ENCODE measurements at places on chromosomes 16 and 17.

DNA sequence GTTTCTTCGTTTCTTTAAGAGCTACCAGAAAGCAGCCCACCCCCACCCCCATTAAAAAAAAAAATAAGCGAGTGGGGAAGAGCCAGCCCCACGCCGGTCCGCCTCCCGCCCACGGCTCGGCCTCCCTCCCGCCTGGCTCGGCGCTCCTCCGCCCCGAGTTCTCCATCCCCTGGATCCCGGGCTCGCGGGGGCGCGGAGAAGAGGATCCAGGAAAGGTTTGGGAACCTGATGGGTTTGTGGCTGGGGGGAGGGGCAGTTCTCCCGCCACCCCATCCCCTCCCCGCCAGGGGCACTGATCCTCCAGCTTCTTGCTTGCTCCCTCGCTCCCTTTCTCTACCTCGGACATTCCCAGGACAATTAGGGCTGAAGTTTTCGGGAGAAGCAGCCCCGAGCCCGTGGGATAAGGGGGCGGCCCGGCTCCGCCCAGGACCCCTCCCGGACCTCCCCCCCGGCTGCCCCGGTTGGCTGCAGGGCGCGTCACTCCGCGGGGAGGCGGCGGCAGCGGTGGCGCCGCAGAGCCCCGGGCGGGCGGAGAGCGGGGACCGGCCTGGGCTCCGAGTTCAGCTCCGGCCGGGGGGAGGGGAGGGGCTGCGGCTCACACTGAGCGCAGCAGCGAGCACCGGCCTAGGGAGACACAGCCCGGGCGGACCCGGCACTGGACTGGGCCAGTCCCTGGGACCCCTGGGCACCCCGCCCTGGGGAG, 1.0 kb upstream of the SALL1 start:
- DNase-seq = peak; percentile 34

DNA sequence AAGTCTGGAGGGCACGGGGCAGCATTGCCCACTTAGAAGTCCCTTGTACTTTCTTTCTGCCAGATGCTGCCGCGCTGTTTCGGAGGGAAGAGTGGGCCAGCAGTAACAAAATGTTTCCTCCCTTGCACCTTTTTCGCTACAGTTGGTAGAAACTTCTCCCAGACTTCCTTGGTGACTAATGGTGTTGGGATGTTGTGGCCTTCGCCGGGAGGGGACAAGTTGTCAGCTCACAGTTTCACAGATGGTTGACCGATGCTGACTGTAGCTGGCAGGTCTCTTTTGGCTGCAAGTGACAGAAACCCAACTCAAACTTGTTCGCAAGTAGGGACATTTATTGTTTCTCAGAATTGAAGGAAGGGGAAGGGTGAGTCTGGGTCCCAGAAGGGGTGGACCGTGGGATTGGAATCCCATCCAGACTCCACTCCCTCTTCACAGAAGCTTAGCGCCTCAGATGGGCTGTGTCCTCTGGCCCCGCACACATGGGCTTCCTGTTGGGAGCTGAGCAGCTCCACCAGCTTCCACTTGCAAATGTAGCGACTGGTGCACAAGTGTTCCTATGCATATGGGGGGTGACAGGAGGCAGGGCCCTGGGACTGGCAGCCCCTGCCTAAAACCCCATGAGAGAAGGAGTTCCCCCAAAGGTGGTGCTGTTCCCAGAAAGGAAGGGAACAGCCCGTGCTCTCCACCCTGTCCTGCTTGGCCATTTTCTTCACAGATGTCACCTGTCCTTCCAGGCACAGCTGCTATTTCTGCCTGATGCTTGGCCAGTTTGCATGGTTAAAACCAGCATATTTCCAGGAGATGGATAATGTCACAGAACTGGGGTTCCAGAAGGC, 30.9 kb upstream of the RPRML start:
- no peak for DNase-seq

- DNase-seq = peak; percentile 89
Observed at GRCh38 chr17:79332011-79332554, 257.5 kb downstream of the ENGASE start.

DNA sequence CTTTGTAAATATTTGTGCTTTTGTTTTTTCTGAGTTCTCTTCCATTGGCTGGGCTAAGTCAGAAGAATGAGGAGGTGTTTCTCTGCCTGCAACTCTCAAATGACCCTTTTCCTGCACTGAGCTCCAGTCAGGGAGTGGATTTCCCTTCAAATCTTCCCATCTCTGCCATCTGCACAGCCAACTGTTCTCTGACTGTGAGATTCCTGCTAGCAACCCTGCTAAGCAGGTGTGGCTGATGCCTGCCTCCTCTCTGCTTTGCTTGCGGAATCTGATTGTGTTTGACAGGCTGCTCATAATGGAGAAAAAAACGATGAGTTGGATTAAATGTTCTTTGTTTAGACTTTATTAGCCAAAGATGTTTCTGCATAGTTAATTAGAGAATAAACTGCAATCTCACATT, 519.8 kb downstream of the TMEM114 start:
- no peak for DNase-seq

DNA sequence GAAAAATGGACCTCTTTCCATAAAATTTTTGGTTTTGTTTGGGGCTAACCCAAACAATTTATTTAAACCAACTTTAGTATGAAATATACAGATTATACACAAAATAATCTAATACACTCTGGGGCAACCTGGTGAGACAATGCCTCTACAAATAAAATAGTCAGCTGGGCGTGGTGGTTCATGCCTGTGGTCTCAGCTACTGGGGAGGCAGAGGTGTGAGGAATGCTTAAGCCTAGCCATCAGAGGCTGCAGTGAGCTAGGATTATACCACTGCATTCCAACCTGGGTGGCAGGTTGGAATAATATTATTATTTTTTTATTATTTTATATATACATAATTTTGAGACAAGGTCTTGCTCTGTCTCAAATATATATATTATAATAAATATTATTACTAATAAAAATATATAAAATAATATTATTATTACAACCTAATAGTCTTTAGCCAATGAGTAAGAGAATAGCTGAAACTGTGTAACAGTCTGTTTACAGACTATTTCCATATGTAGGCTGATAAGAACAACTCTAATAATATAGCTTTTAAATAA, 50.5 kb downstream of the GLG1 start:
- DNase-seq = no peak

- no peak for DNase-seq
Observed at GRCh38 chr16:66926171-66926947, 1.0 kb upstream of the RRAD start.

DNA sequence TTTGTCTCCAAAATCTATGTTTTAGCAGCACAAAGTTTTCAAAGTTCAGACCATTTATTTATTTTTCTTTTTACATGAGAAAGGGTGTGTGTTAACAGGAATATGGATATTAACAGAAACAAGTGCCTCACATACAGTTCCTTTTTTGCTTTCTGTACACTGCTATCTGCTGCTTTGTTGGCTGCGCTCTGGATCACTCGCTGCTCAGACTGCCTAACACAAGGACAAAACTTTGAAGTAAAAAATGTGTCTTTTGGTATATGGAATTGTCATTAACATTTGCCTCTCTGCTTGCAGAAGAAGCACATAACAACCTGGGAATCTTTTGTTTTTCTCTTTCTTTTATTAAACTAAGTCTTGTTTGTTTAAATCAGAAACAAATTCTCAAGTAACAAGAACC, 262.8 kb downstream of the ZFHX3 start:
- DNase-seq = no peak

DNA sequence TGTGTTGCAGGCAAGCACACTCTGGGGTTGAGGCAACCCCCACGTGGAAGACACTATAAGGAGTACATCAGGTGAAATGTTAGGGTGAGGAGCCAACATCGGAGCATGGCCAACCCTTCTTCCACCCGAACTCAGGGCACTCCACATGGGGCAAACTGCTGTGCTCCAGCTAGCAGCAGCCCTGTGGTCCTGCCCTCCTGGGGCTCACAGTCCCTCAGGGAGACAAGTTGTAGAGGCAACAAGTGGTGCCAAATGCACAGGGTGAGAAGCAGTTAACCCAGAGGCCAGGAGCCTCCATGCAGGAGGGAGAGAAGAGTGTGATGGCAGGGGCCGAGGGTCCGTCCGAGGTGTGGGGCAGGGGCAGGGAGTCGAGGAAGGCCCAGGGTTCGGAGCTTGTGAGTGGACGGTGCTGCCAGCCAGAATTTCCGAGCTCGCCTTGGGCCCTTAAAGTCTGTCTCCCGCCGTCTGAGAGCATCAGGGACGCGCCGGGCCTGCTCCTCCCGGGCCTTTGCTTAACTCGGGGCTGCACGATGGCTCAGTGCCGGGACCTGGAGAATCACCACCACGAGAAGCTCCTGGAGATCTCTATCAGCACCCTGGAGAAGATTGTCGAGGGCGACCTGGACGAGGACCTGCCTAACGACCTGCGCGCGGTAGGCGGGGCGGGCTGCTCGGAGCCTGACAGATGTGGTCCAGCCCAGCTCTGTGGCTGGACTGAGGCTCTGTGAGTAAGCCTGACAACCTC, 32.3 kb downstream of the ATPAF2 start:
- no peak for DNase-seq

GRCh38 chr17:3685174-3685573, 10.8 kb downstream of the P2RX5 start:
- peak; percentile 72 for DNase-seq

GRCh38 chr17:75459590-75460267, 3.3 kb downstream of the TMEM94 start:
- no peak for DNase-seq

- no peak for DNase-seq
Observed at GRCh38 chr17:704111-704864, 10.4 kb downstream of the VPS53 start.

- DNase-seq = no peak
Observed at GRCh38 chr17:81115219-81115618, 50.1 kb upstream of the PVALEF start.

GRCh38 chr17:1275962-1276736, 3.3 kb upstream of the TRARG1 start:
- peak; percentile 56 for DNase-seq

DNA sequence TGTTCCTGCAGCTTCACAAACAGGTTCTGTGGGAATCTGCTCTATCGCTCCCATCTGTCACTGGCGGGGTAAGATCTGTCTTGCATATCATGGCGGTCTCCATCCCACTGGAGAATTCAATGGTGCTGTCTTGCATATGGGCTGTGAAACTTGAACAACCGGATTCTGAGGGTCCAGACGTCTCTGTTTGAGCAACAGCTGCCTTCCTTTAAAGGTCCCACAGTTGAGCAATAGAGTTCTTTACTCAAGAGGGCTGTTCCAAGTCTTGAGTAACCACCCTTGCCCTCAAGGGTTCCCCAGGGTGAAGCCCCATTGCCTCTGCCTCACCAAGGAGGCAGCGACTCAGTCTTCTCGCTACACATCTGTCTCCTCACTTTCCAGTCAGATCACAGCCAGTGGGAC, 50.8 kb downstream of the ZFHX3 start:
- DNase-seq = peak; percentile 43

GRCh38 chr16:51875834-51876600, 670.9 kb downstream of the TOX3 start:
- DNase-seq = no peak

- DNase-seq = no peak
Observed at GRCh38 chr17:148757-149156, 11.4 kb downstream of the SCGB1C2 start.

- no peak for DNase-seq
Observed at GRCh38 chr17:78680436-78680835, 101.6 kb downstream of the CYTH1 start.

DNA sequence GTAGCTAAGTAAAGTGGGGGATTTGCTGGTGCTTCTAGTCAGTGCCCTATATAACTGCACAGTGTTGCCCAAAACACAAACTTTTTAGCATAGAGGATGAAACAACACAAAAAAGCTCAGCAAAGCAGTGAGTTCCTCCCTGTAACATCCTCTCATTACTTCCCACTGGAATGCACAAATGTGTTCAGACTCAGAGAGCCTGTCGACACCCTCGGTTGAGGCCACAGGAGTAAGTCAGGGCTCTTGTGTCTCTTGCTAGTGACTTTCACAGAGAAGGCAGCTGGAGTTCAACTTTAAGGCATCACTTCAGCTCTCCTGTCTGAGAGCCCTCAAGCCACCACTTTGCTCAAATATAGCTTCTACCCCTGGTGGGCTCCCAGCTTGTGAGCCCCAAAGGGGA, 107.2 kb upstream of the NETO2 start:
- no peak for DNase-seq

DNA sequence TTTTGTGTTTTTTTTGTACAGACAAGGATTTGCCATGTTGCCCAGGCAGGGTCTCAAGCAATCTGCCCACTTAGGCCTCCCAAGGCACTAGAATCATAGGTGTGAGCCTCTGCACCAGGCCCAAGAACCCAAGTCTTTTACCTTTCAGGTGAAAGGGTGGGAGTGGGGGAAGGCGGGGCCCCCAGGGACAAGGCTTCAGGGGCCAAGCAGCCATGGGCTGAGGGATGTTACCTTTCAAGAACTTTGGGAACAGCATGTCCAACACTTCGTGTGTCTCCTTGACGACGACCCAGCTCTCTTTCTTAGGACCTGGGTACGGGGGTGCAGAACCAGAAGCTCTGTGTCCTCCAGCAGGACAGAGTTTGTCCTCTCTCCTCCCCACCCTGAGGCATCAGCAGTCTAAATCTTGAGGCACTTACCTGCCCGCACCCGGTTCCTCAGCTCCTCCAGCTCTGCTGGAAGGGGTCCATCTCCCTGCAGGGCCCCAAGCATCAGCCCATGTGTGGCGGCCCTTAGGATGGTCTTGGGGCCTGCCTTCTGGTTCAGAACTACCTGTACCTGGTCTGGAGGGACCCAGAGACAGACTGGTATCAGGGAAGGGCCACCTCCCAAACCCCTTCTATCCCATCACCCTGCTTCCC, 9.0 kb downstream of the SLC5A2 start:
- DNase-seq = no peak

DNA sequence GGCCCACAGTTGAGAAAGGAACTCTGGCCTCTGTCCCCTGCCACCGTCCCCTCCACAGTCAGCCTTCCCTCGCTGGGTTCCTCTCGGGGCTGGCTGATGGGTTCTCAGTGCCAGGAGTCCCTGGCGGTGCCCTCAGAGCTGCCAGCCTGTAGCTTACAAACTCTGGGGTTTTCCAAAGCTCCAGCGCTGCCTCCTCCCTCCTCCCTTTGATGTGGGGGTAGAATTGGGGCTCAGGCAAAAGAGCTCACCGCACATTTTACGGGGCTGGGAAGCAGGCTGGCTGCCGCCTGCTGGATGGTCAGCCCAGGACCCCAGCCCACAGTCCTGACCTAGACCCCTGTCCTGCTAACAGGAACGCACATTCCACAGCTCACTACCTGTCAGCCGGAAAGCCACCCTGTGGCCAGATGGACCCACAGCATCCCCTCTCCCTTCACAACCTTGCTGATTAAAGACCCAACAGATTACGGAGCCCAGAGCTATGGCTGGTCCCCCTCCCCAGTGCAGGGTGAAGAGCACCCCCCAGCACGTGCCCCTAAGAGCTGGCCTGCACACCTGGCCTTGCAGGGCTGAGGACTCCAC, 6.0 kb downstream of the VASN start:
- no peak for DNase-seq

GRCh38 chr16:75074304-75074793, 42.2 kb downstream of the LDHD start:
- no peak for DNase-seq

Data from NCI-H2171 treated with DMSO at 0.1 percent for 48 hours (cell line).